ENCODE measurements at places on chromosomes 12 and 14.

DNA sequence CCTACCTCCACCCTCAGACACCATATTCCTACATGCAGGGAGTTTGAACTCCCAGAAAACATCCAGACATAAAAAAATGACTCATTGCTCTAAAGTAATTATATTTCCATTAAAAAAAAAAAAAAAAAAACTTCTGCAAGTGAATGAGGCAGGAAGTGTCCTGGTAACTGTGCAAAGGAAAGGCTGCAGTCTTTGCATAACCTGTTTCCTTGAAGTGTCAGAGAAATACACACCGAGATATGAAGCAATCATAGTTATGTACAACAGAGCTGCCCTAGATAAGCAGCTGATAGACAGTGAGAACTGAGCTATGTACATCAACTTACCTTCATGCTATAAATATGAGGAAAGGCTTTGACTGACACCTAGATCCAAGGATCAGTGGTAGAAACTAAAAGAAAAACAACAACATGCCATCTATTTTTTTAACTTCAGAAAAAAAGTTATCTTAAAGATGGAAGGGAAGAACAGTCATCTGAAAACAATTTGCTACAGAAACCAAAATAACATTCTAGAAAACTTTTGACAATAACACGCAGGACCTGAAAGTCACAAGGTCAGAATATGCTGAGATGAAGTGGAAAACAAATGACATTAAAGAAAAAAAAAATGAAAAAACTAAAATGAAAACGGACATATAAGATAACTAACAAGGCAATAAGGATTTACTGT is 263.2 kb downstream of the SEC23A start:
- no peak for DNase-seq

DNA sequence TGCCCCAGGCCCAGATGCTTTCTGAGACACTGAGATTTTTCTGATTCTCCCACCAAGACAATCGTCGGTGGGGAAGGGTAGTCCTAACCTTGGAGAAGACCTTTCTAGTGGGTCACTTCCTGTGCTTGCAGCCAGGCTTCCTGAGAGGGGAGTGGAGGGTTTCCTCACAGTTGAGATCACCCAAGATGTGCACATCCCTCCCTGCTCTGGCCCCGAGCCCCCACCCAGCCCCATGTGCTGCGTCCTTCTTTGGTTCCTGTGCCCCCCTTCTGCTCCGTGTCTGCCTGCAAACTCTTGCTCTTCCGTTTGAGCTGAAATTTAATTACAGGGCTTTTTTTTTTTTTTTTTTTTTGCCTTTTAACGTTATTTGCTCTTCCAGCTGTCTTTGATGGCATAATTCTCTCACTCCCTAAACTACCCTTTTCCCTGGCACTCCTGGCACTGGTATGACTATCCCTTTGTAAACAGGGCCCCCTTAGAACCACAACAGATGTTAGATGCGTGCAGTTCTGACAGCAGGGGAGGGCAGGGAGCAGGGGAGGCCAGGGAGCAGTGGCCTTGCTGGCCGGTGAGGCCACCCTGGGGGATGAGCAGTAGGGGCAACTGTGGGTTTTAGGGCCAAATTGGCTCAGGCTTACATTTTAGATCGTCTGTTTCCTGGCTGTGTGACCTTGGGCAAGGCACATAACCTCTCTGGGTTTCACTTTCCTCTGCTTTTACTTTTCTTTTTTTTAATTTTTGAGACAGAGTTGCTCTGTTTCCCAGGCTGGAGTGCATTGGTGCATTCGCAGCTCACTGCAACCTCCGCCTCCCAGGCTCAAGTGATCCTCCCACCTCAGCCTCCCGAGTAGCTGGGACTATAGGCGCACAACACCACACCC is 144.5 kb downstream of the PHETA1 start:
- DNase-seq: no peak

DNA sequence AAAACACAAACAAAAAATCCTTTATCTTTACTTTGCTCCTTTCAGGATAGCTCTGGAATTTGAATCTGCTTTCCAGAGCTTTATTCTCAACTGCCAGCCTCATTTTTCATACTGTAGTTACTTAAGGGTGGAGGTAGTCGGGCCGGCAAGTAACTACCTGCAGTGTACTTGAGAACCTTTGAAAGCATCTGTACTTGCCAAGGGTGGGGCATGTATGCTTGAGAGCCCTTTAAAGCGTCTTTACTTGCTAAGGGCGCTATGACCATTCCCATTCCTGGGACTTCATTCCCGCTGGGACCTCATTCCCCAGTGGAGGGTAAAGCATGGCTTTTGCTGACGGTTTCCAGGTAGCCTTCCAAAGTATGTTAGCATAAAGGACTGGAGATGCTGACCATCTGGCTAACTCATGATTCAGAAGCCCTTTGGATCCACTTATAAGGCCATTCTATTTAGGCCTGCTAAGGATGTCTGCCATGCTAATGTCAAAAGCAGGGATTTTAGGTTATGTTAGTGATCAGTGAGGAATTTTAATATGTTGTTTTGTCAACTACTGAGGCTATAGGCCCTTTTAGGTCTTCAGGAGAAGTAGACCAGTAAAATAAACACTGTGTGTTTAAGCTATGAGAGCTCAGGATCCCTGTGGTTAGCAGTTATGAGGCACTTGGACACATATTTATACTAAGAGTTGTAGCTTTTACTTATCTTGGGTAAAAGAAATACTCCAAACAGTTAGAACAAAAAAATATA is 74.9 kb downstream of the CRADD start:
- DNase-seq: no peak

DNA sequence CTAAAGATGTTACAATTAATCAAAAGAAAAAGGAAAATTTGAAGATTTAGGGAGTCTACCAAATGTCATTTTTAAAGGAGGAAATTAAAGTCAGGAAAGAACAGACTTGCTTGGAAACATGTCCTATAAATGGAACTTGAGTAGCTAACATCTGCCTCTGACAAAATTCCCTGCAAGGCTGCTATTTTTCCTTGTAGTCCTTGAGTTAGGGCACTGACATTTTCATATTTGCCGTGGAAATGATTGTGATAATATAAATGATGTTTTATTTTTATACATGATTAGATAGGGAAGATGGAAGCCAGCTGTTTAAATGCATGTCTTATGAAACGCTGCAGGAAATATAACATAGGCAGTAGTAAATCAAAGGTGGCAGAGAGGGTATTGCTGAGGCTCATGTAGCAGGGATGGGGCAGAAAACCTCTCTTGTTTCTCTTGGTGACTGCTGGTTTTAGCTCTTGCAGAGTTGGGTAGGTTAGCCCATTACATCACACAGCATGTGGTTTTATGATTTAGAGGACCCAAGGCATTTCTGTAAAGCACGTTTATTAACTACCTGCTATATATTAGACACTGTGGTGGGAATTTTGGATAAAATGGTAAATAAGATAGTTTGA is 21.7 kb downstream of the NUBPL start:
- DNase-seq: no peak

DNA sequence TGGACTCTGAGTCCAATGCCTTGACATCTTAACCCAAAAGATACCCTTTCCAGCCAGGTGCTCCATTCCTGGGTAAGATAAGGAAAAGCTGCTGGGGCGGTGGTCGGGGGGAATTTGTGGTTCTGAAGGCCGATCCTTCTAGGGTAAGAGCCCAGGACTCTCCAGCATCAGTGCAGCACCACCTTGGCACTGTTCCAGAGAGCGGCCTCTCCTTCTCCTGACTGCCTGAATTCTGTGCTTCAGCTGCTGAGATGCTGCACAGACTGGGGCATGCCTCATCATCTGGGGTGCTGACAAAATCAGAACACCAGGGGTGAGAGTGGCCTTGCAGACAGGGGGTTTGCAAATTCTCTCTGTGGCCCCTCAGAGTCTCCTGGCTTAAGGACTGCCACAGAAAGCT is 87.5 kb downstream of the SPTB start:
- DNase-seq: no peak

GRCh38 chr14:96077983-96078624 is 38.9 kb downstream of the C14orf132 start:
- DNase-seq: no peak
